ENCODE measurements at places on chromosomes 7 and 10. TPM values are rescaled to one million over a fixed set of nuclear protein-coding genes. Genes with fewer than 3 reads are reported as not detected.

Gene TAS2R3
- 0.99 TPM for total RNA-seq

Gene FBXL13
- total RNA-seq, result 0.54 TPM

- DNase-seq, result no peak
Observed at GRCh38 chr7:135712182-135712782, 15.7 kb downstream of the SLC13A4 start.

- DNase-seq, result no peak
Observed at GRCh38 chr10:95346715-95347401, 56.1 kb upstream of the PDLIM1 start.

Gene SEMA3E
- not detected for total RNA-seq

Gene PYROXD2
- 2.8 TPM for total RNA-seq

GRCh38 chr7:80883154-80884025 is 35.5 kb downstream of the SEMA3C start:
- DNase-seq, result no peak

Gene ENTPD1
- total RNA-seq, result 26.3 TPM

DNA sequence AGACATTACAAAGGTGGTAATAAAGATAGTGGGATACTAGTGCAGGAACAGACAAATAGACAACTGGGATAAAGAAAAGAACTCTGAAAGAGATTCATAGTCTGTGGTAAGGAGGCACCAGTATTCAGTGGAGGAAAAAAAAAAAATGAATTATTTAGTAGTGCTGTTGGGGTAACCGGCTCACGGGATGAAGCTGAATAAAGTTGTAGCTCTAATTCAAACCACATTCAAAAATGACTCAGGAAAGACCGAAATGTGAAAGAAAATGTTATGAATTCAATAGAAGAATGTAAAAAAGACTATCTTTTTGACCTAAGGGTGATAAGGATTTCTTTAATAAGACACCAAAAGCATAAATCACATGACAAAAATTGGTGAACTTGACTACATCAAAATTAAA is 83.1 kb upstream of the HABP2 start:
- no peak for DNase-seq

Gene TSPAN12
- not detected for total RNA-seq

Gene TMEM130
- total RNA-seq, result 0.42 TPM

DNA sequence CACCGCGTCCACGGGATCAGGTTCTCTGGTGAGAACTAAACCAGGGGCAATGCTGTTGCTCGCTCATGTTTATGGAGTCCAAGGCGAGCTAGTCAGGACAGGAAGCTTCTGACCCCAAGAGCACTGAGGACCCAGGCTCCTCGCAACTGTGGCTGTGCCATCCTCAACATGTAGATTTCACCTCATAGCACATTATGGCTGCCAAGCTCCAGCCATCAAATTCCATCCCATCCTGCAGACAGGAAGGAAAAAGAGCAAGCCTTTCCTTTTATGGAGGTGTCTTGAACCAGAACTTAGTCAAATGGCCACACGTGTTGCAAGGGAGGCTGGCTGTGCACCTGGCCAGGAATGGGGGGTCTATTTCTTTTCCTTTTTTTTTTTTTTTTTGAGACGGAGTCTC is 16.1 kb upstream of the NKX6-2 start:
- no peak for DNase-seq

- DNase-seq, result no peak
Observed at GRCh38 chr10:115029452-115030375, 63.5 kb upstream of the ATRNL1 start.

DNA sequence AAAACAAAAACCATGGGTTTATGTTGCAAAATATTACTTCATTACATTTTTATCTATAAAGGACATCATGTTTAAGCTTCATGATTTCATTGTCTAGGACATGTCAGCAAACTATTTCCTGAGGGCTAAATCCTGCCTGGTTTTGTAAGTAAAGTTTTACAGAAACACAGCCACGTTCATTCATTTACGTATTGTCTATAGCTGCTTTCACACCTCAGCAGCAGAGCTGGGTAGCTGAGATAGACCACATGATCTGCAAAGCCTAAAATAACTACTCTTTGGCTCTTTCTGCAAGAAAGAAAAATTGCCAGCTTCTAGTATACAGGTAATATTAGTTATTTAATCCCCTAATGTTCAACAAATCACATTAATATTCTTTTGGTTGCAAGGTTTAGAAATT is 12.7 kb upstream of the PIP4K2A start:
- no peak for DNase-seq

- DNase-seq, result no peak
Observed at GRCh38 chr10:49564461-49565009, 25.6 kb upstream of the ERCC6 start.

DNA sequence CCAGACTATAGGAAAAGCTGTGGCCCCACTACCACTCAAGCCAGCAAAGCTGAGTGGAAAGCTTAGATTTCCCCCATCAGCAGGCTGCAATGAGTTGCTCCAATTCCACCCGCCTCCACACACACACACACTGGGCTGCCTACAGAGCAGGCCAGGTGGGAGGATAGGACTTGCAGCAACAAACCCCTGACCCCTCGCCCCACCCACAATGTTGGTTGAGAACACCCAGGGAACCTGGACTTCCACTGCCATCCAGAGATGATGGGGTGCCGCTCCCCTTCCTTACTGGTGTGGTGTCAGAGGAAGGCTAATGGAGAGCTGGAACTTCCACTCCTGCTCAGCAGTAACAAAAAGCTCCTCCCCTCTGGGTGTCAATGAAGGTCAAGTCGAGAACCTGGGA is 16.8 kb upstream of the PLEKHA1 start:
- DNase-seq, result no peak

DNA sequence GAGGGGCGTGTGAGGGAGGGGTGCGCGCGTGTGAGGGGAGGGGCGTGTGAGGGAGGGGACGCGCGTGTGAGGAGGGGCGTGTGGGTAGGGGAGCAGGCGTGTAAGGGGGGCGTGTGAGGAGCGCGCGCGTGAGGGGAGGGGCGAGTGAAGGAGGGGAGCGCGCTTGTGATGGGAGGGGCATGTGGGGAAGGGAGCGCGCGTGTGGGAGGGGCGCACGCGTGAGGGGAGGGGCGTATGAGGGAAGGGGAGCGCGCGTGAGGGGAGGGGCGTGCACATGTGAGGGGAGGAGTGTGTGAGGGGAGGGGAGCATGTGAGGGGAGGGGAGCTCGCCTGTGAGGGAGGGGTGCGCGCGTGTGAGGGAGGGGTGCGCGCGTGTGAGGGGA is 19.1 kb downstream of the MXI1 start:
- peak; percentile 76 for DNase-seq

Gene ZKSCAN1
- 63.1 TPM for total RNA-seq

DNA sequence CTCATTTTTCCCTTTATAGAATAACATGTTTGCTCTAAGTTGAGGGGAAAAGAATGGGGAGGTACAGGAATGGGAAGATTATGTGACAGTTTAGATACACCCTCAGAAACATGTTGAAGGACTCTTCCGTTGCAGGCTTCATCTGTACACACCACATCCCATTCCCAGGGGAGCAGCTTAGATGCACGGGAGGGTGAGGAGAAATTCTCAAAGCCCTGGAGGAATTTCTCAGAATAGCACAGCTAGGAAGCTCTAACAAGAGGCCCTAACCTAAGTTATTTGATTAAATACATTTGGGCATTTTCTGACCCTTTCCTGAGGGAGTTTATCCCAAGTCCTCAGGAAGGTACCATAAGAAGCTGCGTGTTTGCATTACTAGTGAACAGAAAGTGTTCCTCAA is 660.2 kb upstream of the IGFBP3 start:
- DNase-seq, result no peak

DNA sequence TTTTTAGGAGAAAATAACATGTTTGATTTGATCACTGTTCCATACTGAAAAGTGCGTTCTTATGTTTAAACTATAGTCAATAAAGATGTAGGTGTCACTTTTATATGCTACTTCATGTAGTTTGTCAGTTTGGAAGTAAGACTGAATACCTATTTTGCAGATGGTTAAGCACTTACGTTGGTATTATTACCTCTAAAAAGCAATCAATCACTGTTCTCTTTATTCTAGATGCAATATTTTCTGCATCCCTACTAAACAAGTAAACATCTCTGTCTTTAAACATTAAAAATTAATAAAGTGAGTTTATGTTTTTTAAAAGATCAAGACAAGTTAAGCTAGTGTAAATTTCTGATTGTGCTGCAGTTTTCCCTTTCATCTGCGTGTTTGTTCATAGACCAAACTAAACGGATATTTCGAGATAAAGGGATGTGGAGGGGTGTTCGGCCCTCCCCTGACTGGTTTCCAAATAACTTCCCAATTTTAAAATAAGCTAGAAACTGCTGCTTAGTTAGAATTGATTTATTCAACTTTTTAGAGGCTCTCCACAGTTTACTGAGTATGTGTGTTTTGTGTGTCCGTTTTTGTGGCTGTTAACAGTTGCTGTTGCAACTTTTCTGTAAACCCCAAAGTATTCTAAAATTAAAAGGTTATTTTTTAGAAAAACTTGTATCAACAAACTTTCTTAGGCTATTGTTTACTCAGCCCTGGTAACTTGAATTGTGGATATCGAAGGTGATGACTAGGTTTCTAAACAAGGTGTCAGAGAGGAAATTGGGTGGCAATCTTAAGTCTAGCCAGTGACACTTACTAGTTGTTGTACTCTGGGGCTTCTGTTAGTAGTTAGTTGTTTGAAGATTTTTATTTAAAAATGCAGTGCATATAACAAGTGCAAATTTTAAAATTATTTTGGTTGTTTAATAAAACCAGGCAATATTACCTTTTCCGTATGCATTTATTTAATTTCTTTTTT is 974 bp downstream of the KIF11 start:
- no peak for DNase-seq

DNA sequence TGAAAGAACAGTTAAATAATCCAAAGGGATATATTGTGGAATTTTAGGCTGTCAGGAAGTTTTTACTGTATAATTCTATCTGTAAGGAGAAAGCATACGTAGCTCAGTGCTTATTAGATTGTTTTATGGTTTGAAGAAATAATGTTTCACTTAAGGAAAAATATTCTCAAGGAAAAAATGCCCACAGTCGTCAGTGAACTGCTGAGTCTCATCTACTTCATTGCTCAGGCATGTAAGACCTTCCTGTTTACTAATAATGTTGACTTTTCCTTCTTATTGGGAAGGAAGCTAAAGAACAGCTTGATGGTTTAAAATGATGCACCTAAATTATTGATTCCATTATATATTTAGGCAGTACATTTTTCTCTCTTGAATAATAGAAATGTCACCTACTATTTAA is 304.2 kb downstream of the SDK1 start:
- DNase-seq, result no peak

- DNase-seq, result no peak
Observed at GRCh38 chr7:71477441-71477840, 345.5 kb downstream of the GALNT17 start.

GRCh38 chr7:113402005-113402404 is 283.7 kb upstream of the SMIM30 start:
- DNase-seq, result no peak

All from activated T-helper 1 cell treated with anti-CD3 and anti-CD28 coated beads, Interleukin-12 subunit alpha, Interleukin-12 subunit beta, Interleukin-2, Interleukin-4 antibody, amounts not matched to agents 30 ng/mL and 10 ng/mL and 1 ng/mL, durations not matched to agents 14 hours and 24 hours and 36 hours (primary cell).